ENCODE measurements at places on chromosomes 2 and 18.

DNA sequence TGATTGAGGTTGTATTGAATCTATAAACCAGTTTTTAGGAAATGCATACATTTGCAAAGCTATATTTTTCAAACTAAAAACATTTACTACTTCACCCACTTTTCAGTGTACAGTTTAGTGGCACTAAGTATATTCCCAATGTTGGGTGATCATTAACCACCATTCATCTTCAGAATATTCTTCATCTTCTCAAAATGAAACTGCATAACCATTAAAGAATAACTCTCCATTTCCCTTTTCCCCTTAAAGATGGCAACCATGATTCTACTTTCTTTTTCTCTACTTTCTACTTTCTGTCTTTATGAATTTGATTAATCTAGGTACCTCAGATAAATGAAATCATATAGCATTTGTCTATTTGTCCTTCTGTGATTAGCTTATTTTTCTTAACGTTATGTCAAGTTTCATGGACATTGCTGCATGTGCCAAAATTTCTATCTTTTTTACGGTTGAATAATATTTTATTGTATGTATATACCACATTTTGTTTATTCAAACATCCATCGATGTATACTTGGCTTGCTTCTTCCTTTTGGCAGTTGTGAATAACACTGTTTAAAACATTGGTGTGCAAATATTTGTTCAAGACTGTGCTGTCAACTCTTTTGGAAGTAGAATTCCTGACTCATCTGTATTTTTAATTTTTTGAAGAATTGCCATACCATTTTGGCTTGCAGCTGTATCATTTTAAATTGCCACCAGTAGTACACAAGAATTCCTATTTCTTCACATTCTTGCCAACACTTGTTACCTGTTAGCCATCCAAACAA is 104.9 kb downstream of the RPRM start:
- no peak for DNase-seq

- DNase-seq = peak; percentile 34
Observed at GRCh38 chr2:6510532-6510931, 355.2 kb downstream of the CMPK2 start.

DNA sequence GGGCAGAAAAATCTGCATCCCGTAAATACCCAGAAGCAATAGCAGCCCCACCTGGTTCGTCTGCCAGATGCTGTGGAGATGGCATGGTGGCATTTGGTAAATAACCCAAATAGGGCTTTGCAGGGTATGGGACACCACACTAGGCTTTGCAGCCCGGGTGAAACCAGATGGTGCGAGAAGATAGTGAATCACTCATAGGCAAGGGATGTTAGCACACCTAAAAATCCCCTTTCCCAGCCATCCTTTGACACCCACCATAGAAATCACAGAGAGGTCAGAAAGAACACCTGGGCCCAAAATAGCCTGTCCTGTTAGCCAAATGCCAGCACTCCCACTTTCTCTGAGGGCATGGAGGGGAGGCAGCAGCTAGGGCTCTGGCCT is 47.6 kb downstream of the BCL11A start:
- DNase-seq = no peak

- no peak for DNase-seq
Observed at GRCh38 chr2:121521359-121521758, 9.3 kb upstream of the RNU4ATAC start.

DNA sequence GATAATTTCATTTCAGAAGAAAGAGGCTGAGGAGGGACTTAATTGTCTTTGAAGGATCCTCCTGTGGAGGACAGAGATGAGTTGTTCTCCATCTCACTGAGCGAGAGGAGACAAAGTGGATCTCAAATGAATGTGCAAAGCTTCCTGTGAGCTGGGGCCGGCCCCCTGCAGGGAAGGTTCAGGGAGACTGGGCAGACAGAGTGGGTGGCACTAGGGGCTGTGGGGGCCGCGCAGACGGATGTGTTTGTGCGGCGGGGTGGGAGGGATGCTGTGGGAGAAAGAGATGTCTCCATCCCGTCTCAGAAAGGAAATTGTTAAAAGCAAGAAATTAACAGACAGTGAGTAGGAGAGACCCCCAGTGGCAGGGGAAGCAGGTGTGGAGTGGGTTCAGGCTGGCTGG is 29.1 kb downstream of the KLHL29 start:
- DNase-seq = no peak

DNA sequence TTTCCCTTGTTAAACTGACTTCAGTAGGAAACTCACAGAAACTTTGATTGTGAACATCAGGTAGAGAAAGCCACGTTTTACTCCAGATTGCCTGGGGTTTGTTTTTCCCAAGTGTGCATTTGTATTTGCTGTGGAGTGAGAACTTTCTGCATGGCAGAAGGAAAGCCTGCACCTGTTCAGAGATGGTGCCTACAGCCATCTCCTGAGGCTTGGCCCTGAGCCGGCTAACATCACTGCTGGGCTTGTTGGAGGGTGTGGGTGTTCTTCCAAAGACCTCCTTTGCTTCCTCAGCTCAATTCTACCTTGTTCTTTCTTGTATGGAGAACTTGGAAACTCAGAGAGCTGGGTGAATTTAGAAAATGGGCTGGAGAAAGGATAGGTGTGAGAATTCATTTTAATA is 16.1 kb downstream of the KCNS3 start:
- DNase-seq = no peak

DNA sequence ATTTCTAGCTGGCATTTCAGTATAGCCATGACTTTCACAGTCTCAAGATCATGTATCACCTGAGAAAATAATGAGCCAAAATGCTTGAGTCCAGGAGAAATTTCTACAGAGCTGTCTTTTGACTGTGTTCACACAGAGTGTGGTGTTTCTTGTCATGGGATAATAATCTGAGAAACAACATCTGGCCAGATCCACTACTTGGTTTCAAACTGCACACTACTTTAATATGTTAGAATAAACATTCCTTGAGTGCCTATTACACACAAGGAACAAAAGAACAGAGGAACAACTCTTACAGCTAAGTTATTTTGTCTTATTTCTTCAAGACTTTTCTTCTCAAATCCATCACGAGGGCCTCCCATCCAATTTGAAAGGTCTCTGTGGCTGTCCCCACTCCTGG is 108.3 kb downstream of the SS18 start:
- no peak for DNase-seq

DNA sequence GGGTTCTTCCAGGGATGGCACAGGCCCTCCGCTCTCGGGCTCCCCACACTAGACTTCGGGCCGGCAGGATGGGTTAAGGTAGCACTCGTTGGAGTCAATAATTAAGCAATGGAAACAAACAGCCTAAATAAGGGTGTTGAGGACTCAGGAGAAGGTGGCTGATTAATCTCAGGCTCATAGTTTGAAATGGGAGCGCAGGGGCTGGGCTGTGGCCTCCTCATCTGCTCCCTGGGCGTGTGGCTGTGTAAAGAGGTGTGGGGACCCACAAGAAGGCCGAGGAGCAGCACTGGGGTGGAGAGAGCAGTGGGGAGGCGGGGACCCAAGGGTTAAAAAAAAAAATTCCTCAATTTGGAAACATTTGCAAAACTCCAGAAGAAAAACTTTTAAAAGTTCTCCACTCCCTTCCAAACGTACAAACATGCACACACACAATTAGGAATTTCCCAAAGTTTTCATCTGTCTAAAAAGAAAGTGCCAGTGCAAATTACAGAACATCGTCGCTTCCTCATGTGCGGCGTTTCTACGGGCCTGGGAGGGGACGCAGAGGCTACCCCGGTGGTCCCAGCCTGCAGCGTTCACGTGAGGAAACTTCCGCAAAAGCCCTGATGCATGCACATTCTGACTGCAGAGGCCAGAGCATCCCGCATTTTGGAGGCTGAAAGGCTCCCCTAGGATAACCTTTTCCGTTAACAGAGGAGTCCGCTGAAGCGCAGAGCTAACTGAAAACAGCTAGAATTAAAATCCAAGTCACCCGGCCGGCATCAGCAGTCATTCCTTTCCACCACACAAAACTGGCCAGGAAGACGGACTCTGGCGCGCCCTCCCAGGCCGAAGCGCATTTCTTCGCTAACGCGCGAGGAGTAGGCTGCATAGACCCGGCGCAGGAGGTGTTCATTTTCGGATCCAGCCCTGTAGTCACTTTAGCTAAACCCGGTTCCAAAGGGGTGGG is 1.0 kb upstream of the TUBB6 start:
- peak; percentile 71 for DNase-seq

GRCh38 chr2:209875270-209875669 is 103.6 kb downstream of the UNC80 start:
- no peak for DNase-seq

DNA sequence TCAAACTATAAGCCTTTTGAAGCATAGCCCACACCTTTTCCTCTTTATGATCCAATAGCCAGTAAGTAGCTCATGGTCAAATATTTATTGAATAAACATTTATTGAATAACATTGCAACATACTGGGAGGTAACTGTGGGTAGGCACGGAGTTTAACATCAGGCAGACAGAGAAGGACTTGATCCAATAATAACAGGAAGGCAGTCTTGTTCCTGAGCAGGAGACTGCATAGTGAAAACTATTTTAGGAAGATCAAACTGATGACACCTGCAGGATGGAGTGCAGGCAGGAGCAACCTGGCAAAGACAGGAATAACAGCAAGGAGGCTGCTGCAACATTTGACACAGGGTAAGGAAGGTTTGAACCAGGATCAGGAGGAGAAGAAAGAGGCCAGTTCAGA is 3.1 kb upstream of the DCTN1 start:
- peak; percentile 43 for DNase-seq

- DNase-seq = no peak
Observed at GRCh38 chr2:7417845-7418742, 500.9 kb downstream of the RNF144A start.
